NCI-H2107 (cell line): ENCODE measurements at places on chromosomes 1 and 21.

DNA sequence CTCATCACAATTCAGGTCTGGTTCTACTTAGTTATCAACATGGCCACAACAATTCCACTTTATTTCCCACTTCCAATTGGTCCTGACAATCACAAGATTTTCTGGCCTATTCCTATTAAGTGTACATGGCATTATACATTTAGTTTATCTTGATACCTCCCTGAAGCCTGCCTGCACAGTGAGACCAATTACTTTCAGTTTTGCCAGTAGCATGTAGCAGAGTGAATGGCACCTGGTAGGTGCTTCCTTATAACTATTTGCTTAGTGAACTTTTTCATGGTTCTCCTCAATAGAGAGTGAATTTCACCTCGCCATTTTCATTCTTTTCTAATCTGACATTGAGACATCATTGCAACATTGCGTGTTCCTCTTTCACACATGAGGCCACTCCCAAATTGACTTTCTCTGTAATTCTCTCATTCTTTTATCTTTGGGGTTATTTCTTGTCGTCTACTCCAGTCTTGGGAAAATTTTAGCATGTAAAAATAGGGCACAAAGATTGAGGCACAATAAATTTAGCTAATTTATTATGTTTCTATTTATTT is 124.3 kb downstream of the DISC1 start:
- DNase-seq: no peak

DNA sequence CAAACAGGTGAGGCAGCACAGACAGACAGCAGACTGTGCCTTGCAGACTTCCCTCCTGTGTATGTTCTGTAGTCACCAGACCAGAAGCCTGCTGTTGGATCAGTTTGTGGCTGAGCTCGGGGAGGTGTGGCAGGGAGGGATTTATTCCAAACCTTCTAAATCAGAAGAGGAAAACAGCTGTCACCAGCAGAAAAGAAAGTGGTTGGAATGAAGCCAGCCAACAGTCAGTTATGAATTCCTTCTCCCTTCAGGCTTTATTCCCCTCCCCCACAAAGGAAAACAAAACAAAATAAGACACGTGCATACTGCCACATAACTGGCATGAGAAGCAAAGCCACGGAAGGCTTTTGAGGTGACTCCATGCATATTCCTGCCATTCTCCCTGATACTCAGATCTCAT is 19.0 kb upstream of the PIGV start:
- DNase-seq: no peak

- no peak for DNase-seq
Measured at GRCh38 chr1:243253926-243254232, 1.2 kb downstream of the CEP170 start.

- no peak for DNase-seq
Measured at GRCh38 chr21:30209601-30210000, 6.3 kb downstream of the CLDN8 start.

- no peak for DNase-seq
Measured at GRCh38 chr1:9629445-9630201, 21.9 kb upstream of the PIK3CD start.

- no peak for DNase-seq
Measured at GRCh38 chr1:152061952-152062351, 25.1 kb upstream of the S100A11 start.
